Spinal cord (tissue), 10 donors: ENCODE measurements at places on chromosomes 12 and 14.
A peak's percentile ranks its signal among the peaks of the same experiment; 100 is the strongest.

- peak; percentile 14 for DNase-seq
Observed at GRCh38 chr12:10220398-10221077, 7.9 kb downstream of the GABARAPL1 start.

DNA sequence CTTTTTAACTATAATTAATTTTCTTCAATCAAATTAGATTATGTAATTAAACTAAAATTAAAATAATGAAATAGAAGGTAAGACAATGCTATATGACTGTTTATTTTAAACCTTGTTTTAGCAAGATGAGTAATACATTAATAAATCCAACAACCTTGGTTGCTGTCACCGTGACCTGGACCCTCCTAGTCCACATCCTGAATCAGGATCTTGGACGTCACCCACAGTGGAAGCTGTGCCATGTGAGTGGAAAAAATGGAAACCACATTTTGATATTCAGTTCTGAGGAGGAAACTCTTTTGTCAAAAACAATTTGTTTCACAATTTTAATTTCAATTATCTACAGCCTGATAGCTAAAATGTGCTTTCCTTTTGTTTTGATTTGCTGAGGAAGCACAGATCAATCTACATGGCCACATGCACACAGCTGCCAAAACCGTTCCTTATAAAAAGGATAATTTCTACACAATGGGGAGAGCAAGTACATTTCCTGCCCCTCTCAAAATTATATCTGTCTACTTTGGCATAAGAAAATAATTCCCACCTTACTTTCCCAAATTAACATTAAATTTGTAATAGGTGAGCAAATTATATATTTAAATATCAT, 255.5 kb downstream of the RASSF9 start:
- no peak for DNase-seq

- no peak for DNase-seq
Observed at GRCh38 chr12:110649341-110649847, 35.5 kb downstream of the TCTN1 start.

DNA sequence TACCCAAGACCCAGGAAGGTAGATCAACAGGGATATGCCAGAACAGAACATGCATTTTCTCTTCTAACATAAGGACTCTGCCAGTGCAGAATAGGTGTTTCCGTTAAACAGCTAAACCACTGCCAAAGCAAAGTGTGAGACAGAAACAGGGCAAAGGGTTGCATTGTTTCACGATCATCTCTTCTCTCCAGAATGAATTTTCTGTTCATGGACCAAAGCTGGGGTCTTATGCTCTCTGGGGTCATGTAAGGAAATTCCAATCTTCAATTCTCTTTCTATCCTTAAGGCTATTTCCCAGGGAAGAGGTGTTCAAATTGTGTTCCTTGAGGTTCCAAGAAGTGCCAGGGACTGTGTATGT, 10.9 kb downstream of the PSMB5 start:
- no peak for DNase-seq

DNA sequence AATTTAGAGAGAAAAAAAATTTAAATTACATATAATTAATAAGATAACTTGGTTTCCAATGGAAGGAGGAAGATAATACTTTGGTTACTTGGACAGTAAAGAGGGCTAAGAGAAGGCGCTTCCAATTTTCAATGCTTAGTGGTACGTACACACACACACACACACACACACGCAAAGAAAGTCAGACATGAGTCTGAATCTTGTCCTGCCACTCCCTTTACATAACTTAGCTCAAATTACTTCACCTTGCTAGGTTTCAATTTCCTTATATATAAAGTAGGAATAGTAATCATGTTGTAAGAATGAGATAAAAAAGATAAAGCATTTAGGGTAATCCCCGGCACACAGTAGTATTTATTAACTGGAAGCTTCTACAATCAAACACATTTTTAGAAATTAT, 39.7 kb upstream of the VCPKMT start:
- DNase-seq: no peak

- no peak for DNase-seq
Observed at GRCh38 chr14:75831952-75832351, 149.8 kb downstream of the TGFB3 start.

- DNase-seq: no peak
Observed at GRCh38 chr14:24430682-24431568, 1.2 kb downstream of the KHNYN start.

DNA sequence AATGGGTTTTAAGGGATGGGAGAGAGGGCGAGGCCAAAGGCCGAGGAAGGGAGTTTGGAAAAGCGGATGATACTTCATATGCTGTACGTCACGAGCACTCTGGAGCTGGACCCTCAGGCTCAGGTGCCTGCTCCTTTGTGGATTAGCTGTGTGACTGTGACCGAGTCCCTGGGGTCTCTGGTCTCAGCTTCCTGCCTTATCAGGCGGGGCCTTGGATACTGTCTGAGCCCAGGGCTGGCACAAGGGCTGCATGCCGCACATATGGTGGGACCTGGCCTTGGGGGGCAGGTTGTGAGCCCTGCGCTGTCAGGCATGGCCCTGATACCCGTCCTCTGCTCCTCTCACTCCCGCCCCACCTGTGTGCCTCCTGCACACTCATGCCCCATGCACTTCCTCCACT, 95.3 kb downstream of the ADGRD1 start:
- no peak for DNase-seq

- DNase-seq: no peak
Observed at GRCh38 chr12:16437926-16438325, 90.5 kb downstream of the MGST1 start.

DNA sequence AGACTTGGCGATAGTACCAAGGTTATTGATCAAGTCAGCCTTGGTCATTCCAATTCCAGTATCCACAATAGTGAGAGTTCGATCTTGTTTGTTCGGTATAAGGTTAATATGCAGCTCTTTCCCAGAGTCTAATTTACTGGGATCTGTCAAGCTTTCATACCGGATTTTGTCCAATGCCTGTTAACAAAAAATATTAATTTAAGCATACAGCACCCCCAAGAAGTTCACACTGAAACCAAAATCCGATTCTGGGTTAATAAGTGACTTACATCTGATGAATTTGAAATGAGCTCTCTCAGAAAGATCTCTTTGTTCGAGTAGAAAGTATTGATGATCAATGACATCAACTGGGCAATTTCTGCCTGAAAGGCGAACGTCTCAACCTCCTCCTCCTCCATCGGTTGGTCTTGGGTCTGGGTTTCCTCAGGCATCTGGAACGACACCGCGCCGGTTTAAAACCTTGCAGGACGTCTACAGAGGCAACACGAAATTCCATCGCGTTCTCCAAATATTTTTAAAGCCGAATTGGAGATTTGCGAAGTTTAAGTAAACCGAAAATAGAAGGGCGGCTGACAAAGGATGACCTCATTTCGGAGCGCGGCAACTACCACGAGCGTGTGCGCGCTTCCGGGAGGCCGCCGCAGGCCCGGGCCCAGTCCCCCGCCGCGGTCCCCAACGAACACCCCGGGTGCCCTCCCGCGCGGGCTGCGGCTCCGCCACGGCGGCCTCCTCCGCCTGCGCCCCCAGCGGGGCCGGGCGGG, 716 bp downstream of the HSP90AA1 start:
- no peak for DNase-seq

DNA sequence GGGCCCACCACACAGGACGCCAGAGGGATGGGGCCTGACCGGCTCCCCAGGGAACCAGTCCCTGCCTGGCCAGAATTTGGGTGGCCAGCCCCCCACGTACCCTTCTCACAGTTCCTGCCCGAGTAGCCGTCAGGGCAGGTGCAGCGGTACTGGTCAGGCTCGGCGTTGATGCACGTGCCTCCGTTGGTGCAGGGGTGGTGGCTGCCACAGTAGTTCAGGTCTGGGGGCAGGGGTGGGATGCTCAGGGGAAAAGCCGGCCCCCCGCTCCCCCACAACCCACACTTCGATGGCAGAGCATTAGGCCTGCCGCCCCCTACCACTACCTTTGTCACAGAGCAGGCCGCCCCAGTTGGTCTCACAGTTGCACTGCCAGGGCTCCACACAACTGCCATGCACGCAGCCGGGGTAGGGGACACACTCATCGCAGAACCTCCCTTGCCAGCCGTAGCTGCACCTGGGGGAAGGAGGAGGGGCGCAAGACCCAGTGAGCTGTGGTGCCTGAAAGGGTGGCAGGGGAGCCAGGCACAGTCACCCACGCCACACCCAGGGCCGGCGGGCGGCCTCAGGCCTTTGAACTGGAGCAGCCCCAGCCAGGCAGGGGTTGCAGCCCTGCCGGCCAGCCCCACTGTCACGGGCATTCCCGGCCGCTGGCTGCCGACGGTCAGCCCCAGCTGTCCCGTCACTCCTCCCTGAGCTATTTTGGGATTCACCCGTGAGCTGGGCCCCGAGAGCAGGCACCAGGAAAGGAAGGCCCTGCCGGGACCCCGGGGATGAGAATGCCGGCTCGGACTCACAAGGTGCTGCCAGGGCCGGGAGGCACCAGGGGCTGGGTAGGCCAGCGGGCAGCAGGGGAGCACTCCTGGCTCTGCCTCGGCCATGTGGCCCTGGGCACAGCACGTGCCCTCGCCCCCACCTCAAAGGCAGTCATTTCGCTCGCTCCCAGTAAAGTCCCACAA, 16.5 kb downstream of the JAG2 start:
- DNase-seq: no peak

DNA sequence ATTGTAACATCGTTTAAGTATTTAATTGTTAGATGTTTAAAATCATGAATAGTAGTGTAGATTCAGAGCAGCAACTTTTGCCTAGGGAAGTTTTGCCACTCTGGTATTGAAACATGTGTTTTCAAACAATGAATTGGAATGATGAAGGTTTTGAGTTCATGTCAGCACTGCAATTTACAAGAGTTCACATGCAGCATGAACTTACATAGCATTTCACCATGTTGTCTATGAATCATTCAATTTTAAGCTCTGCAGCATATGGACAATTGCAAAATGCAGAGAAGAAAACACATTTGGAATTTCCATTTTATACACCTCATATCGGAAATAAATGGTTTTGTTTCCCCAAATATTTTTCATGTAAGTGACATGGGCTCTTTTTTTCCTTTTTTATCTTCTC, 170.7 kb upstream of the CDKN3 start:
- DNase-seq: no peak

- no peak for DNase-seq
Observed at GRCh38 chr12:10697156-10697555, 23.3 kb upstream of the STYK1 start.

- no peak for DNase-seq
Observed at GRCh38 chr12:34356233-34356987, 334.1 kb downstream of the ALG10 start.
